ENCODE measurements at places on chromosomes 2 and 18.

GRCh38 chr18:416930-417329 is 83.6 kb downstream of the COLEC12 start:
- no peak for DNase-seq

- no peak for DNase-seq
These were observed 726 bp upstream of the CCDC88A start for GRCh38 chr2:55420439-55420725.

DNA sequence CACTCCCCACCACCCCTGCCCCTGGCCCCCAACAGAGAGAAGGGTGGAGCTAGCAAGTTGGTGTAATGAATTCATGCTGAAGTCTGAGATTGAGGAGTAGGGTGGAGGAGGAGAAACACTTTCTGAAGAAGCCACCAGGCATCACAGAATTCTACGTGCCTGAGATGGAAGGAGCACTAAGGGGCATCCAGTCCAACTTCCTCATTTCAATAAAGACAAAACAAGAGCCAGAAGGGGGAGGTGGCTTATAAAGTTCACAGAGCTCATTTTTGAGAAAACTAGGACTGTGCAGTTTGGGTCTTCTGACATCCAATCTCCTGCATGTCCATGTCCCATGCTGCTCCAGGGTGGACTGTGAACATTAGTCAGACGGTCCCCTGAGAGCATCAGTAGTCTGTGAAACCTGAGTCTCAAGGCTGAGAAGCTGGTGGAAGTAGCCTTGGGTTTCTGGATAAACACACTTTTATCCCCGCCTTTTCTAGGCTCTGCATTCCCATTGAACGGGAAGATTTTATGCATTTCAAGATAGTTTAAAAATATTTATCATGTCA is 77.7 kb downstream of the TRIM43 start:
- no peak for DNase-seq

- no peak for DNase-seq
These were observed 44.1 kb downstream of the MTHFD2 start for GRCh38 chr2:74242354-74243071.

- DNase-seq, result no peak
These were observed 22.8 kb upstream of the IL37 start for GRCh38 chr2:112887964-112888749.

- DNase-seq, result no peak
These were observed at the start of gene IL36A for GRCh38 chr2:113005030-113005509. TSS of gene IL36A (plus strand) at chr2:113005459. CDS start at chr2:113005872, 413 bp downstream.

GRCh38 chr2:101889460-101890098 is 102.2 kb upstream of the IL1R2 start:
- DNase-seq, result no peak

GRCh38 chr2:109448207-109448606 is 165.6 kb downstream of the SEPTIN10 start:
- no peak for DNase-seq

DNA sequence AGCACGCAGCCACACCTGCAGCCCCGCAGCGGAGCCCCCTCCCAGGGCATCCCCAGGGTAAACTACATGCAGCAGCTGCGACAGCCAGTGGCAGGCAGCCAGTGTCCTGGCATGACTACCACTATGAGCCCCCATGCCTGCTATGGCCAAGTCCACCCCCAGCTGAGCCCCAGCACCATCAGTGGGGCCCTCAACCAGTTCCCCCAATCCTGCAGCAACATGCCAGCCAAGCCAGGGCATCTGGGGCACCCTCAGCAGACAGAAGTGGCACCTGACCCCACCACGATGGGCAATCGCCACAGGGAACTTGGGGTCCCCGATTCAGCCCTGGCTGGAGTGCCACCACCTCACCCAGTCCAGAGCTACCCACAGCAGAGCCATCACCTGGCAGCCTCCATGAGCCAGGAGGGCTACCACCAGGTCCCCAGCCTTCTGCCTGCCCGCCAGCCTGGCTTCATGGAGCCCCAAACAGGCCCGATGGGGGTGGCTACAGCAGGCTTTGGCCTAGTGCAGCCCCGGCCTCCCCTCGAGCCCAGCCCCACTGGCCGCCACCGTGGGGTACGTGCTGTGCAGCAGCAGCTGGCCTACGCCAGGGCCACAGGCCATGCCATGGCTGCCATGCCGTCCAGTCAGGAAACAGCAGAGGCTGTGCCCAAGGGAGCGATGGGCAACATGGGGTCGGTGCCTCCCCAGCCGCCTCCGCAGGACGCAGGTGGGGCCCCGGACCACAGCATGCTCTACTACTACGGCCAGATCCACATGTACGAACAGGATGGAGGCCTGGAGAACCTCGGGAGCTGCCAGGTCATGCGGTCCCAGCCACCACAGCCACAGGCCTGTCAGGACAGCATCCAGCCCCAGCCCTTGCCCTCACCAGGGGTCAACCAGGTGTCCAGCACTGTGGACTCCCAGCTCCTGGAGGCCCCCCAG is 254.1 kb downstream of the GLI2 start:
- DNase-seq, result no peak

- DNase-seq, result no peak
These were observed 112.9 kb downstream of the NR4A2 start for GRCh38 chr2:156219491-156220100.

GRCh38 chr2:55277310-55277709 is 8.3 kb upstream of the MTIF2 start:
- DNase-seq, result no peak

GRCh38 chr18:49859021-49859359 is 45.7 kb upstream of the ACAA2 start:
- DNase-seq, result no peak

DNA sequence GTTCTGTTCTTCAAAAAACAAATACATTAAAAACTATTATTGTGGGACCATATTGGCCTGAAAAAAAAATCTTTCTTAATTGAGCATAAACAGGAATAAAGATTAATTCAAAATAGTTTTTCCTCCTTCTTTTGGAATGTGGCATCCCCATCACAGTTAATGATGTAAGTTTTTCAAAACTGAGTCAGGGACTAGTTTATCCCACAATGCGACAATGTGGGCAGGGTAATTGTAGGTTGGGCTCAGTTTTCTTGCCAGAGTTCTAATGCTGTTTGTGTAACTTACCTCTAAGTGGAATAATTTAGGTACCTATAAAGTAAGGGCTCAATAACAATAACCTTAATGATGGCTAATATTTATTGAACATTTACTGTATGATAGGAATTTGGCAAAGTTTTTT is 82.0 kb downstream of the PMS1 start:
- no peak for DNase-seq

DNA sequence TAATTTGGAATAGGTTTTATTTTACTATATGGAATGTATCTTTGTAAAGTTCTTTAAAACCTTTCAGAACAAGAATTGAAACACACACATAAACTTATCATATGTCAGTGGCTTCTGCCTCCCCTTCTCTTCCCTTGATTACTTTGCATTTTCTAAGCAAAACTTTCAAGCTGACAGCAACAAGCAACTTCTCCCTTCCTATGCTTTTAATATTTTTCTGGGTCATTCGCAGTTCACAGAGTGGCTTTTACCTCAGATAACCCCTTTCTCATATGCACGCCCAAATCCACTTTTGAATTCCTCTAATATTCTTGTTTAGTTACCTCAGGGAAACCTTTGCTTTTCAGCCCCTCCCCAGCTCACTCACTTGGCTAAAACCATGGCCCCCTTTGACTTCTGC is 36.7 kb upstream of the CDC42EP3 start:
- DNase-seq, result no peak

DNA sequence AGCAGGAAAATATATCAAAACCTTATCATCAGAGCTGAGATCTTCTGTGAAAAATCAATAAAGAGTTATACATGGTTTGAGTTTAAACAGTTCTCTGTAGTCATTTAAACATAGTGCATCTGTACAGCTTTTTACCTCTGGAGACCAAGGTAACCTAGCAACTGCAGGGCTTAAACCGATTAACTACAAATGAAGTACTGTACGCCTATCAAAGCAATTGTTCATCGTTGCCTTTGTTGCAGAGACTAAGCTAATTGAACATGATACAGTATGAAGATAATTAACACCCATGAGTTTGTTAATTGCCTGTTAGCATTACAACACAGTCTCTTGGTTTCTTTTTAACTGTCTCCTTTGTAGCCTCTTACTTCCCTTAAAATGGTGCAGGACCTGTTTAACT is 147.9 kb downstream of the LNPK start:
- DNase-seq, result no peak

DNA sequence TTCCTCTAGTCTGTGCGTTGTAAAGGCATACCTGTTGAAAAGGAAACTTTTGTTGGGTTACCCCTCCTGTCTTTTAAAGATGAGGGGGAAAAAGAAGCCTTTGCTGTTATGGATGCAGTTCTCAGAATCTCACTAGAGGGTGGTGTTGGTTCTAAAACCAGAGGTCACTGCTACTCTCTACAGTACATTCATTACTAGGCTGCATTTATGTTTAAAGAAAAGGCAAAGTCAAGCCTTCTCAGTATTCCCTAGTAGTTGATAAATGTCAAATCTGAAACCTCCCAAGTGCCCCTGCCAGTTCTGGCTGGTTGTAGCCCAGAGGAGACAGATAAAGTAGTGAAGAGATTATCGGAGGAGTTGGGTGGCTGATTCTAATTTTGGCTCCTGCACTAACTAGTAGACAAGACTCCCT is 1.4 kb upstream of the PLCL1 start:
- DNase-seq, result no peak

- DNase-seq, result no peak
These were observed 140.2 kb downstream of the TGIF1 start for GRCh38 chr18:3590096-3590630.

- DNase-seq, result no peak
These were observed 18.8 kb upstream of the NEDD4L start for GRCh38 chr18:58025205-58025604.

- DNase-seq, result no peak
These were observed 27.6 kb upstream of the STAT1 start for GRCh38 chr2:191041418-191042161.

- no peak for DNase-seq
These were observed 619 bp downstream of the GALM start for GRCh38 chr2:38666556-38666910.

DNA sequence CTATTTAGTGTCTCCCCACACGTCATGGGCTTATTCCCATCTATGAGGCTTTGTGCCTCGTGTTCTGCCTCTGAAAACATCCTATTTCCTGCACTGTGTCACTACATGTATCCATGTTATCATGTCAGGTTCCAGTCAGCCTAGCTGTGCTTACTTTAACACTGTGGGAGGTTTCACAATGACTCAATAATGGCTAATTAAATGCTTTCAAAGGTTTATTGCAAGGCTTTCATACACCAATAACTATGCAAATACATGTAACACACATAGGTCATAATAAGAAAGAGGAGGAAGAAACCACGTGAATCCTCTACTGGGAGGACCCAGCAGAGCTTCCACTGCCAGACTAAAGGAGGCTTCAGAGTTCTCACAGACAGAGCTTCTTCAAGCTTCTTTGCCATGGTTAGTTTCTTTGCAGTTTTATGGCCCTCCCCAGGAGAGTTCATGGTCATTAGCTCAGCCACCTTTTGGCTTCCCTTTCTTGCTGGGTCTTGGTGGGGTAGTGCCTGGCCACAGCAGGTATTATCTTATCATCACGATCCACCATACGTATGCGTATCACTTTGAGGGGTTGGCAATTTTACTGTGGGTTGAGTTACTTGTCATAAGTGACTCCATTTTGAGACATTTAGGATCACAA is 5.1 kb upstream of the COLEC12 start:
- DNase-seq, result no peak

DNA sequence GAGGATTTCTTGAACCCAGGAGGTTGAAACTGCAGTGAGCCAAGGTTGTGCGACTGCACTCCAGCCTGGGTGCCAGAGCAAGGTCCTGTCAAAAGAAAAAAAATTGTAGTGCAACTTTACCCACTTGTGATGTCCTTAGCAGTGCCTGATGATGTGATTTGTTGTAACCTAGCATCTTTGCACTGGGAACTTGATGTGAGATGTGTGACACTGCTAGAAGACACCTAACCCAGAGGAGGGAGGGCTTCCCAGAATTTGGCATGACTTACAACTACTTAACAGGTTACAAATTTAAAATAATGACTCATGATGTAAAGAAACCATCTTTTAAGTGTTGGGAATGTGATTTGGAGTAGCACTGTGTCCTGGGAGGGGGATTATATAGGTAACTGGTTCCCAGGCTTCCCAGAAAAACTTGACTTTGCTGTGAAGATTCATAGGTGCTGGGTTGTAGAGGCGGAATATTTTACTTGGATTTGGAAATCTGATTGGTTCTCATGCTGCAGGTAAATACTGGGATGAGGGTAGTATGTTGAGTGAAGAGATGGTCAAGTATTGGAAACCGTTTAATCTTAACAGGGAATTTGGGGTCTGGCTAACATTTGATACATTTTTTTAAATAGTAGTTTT is 3.7 kb downstream of the EEF1B2 start:
- DNase-seq, result no peak

- DNase-seq, result no peak
These were observed 18.4 kb downstream of the KIAA2012 start for GRCh38 chr2:202091476-202091875.

DNA sequence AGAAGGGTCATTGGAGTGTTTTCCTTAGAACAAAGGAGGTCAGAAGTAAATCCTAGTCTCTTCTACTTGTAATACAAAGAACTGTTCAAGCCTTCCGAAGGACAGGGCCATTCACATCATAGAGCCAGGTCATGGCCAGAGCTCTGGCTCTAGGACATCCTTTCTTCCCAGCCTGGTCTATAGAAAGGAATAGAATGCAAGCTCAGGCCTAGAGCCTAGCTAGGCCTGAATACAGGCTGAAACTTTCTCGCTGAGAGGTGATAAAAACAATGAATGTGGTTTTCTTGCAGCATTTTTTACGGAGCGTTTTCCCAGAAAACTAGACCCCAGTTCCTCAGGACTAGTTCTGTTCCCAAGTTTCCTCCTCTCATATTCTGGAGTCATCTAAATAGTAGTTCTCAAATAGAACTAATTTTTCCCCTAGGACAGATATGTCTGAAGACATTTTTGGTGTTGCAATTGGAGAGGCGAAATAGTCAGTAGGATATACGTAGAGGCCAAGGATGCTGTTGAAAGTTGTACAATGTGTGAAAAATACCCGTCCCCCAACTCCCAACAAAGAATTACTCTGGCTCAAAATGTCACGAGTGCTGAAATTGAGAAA is 6.8 kb downstream of the UGT1A6 start:
- no peak for DNase-seq

- no peak for DNase-seq
These were observed 58.9 kb upstream of the CTNNA2 start for GRCh38 chr2:79453918-79454317.

GRCh38 chr2:199019898-199020507 is 437.7 kb downstream of the SATB2 start:
- DNase-seq, result no peak

- no peak for DNase-seq
These were observed 519.6 kb upstream of the LINC00305 start for GRCh38 chr18:64668461-64668962.

DNA sequence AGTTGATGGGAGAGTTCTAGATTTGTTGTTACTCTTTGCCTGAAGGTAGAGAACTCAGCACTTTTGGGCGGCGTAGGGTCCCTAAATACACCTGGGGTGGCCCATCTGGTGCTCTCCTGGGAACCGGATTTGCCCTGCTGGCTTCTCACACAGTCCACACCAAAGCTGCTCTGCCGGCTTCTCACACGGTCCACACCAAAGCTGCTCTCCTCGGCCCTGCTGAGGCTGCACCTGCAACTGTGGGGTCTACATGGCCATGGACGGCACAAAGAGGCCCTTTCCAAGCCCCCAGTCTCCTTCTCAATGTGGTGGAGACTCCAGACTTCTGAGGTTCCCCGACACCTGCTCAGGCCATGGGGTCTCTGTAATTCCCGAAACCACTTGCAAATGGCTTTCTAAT is 124.8 kb upstream of the GPC1 start:
- no peak for DNase-seq
